ENCODE measurements at places on chromosomes 3 and 15. TPM values are rescaled to one million over a fixed set of nuclear protein-coding genes. Genes with fewer than 3 reads are reported as not detected.

DNA sequence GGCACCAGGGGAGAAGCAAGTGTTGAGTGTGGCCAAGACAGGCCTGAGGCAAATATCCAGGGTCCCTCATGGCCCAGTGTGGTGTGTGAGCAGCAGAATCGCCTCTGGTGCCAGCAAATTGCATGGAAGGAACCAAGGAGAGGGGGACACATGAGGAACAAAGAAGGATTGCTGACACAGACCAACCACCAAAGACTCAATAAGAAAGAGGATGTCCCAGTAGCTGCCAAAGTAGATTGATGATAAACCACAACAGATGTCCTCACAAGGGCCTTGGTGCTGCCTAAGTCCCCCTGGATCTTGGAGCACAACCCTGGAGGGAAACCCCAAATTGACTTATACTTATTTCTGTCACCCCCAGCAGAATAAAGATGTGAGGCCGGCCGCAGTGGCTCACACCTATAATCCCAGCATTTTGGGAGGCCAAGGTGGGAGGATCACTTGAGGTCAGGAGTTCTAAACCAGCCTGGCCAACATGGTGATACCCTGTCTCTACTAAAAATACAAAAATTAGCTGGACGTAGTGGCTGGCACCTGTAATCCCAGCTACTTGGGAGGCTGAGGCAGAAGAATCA, 10.6 kb downstream of the SRGAP3 start:
- DNase-seq = no peak

GNAT1 gene
- polyA plus RNA-seq = not detected

- DNase-seq = peak; percentile 33
Observed at GRCh38 chr15:74723754-74724334, 1.5 kb downstream of the CYP1A1 start.

SERP1 gene
- polyA plus RNA-seq = 119 TPM

GRCh38 chr3:165983284-165983683, 146.1 kb upstream of the BCHE start:
- no peak for DNase-seq
